ENCODE measurements at places on chromosomes 7 and 10. TPM values are rescaled to one million over a fixed set of nuclear protein-coding genes. Genes with fewer than 3 reads are reported as not detected.

The OR9A4 gene
- total RNA-seq: 0.31 TPM

The ZNF488 gene
- 1.0 TPM for total RNA-seq

The SPDYE9 gene
- not detected for total RNA-seq

The NACAD gene
- 11.7 TPM for total RNA-seq

The TRPV6 gene
- 5.7 TPM for total RNA-seq

The STEAP1B gene
- 1.2 TPM for total RNA-seq

The DNAJB6 gene
- 117 TPM for total RNA-seq

The LIPM gene
- not detected for total RNA-seq

The CNPY1 gene
- not detected for total RNA-seq

The FAM25G gene
- not detected for total RNA-seq

The ACSL5 gene
- 0.33 TPM for total RNA-seq

The UCMA gene
- total RNA-seq: not detected

The VWDE gene
- 5.8 TPM for total RNA-seq

The TAS2R41 gene
- not detected for total RNA-seq

The RTKN2 gene
- 13.2 TPM for total RNA-seq

- peak; percentile 11 for DNase-seq
Observed at GRCh38 chr10:91909117-91909677, at the start of gene FGFBP3. Gene FGFBP3 (minus strand): TSS chr10:91909486. CDS start chr10:91908969, 517 bp downstream.

GRCh38 chr10:49605939-49606509 lies 4.1 kb upstream of the SLC18A3 start:
- DNase-seq: no peak

DNA sequence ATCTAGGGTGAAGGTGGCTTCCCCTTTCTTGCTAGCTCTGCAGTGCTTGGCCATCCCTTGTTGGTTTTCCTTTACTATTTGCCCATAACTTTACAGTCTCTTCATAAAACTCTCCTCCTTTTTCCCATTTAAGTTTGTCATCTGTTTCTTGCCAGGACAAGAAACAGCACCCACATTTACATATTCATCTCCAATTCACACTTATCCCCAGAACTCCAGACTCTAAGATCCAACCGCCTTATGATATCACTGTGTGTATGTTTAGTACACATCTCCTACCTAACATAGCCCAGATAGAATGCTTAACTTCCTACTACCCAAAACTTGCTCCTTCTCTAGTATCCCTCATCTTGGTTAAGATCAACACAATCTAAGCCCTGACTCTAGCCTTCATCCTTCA lies 622.2 kb downstream of the KCNMA1 start:
- no peak for DNase-seq

- no peak for DNase-seq
Observed at GRCh38 chr10:48769706-48770435, 85.2 kb downstream of the WDFY4 start.

- DNase-seq: no peak
Observed at GRCh38 chr10:91804126-91804510, 5.9 kb downstream of the TNKS2 start.

DNA sequence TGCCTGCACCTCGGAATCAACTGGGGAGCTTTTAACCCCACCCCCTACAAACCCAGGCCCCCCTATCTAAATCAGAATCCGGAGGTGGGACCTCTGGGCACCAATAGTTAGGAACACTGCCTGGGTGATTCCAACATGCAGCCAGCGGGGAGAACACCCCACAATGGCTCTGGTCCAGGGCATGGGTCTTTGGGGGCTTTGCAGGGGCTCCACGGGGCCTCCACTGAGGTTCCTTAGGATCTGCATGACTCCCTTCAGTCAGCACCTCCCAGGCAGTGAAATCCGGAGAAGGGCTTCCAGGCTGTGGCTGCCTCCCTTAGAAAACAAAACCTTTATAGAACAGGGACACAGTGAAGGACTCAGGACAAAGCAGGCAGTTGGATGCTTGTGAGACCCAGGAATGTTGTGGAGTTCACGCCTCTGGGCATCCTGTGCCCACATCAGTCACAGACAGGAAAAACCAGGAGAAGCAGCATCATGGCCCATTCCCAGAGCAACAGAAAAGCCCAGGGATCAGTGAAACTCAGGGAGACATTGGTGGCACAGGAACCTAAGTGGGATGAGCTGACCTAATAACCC lies 16.5 kb upstream of the AOC1 start:
- DNase-seq: no peak

DNA sequence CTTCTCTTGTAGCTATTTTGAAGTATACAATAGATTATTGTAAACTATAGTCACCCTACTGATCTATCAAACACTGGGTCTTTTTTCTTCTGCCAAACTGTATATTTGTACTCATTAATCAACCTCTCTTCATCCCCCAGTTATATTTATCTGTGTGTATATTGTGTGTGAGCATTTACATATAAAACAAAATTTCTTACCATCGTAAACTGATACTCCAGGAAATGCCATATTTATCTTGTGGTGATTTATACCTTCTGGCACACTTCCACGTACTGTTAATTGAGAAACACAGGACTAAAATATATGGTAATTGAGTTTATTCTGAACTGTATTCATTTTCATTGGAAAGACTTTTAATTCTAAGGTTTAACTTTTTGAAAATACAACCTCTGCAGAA lies 18.9 kb downstream of the ANLN start:
- no peak for DNase-seq

DNA sequence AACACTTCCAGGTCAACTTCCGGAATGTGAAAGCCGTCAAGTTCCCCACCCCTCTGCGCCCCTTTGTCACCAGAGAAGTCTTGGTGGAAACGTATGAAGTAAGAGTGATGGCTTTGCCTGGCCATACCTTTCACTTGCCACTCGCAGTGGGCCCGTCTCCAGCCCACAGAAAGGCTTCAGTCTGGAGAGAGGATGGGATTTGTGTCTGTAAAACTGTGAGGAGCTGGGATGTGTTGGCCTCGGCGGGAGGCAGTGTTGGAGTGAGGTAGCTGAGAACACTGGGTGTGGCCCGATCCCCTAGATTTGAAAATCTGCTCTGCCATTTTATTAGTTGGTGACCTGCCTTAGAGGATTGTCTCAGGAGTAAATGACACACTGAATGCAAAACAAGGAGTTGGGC lies 6.4 kb downstream of the ADCK2 start:
- no peak for DNase-seq

GRCh38 chr10:123515661-123516060 lies 150.5 kb upstream of the GPR26 start:
- no peak for DNase-seq

GRCh38 chr10:132478341-132479023 lies 59.1 kb upstream of the INPP5A start:
- DNase-seq: no peak

GRCh38 chr10:104521901-104522694 lies 119.0 kb upstream of the SORCS3 start:
- no peak for DNase-seq

- no peak for DNase-seq
Observed at GRCh38 chr10:4070921-4071660, 286.1 kb upstream of the KLF6 start.

GRCh38 chr7:45695249-45695995 lies 121.3 kb downstream of the ADCY1 start:
- DNase-seq: no peak

DNA sequence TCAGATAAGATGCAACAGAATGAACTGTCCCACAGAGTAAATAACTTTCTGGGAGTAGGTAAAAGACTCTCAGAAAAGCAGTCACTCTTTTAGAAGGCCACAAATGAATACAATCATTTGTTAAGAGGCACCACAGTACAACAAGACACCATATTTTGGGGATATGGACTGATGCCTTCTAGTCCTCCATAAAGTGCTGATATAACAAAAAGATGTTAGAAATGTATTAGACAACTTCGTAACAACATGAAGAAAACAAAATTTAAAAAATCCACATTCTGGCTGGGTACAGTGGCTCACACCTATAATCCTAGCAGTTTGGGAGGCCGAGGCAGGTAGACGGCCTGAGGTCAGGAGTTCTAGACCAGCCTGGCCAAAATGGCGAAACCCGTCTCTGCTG lies 111.3 kb downstream of the HIPK2 start:
- DNase-seq: no peak

DNA sequence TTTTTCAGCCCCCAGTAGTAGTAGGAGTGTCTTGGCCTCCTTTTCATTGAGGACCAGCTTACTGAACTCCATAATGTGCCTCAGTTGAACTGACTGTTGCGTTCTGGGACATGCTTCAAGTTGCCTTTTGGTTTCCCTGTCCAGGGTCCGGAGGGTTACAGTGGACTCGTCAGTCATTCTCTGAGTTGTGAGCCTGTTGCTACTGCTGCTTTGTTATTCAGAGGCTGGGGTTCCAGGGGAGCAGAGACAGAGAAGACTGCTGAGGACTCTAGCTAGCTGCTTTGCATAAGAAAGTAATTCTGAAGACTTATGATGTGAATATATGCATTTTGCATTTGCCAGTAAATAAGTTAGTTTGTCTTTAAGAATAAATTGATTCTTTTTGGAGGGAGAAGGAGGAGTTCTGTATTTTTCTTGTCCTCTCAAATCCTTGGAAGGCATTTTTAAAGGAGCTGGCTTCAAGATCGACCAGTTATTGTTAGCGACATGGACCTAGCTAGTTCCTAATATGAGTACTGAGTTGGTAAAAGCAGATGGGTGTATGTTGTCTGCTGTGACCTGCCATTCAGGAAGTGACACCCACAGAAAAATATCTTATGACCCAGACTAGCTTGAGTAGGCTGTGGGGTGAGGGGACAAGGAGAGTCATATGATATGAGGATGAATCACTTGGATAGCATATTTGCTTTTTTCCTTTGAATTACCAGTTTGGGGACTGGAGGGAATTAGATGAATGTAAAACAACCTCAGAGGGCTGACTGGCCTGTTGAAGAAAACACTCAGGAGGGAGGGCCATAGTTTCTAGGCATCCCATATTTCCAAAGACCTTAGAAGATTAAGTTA lies 8.3 kb downstream of the PI4K2A start:
- no peak for DNase-seq

DNA sequence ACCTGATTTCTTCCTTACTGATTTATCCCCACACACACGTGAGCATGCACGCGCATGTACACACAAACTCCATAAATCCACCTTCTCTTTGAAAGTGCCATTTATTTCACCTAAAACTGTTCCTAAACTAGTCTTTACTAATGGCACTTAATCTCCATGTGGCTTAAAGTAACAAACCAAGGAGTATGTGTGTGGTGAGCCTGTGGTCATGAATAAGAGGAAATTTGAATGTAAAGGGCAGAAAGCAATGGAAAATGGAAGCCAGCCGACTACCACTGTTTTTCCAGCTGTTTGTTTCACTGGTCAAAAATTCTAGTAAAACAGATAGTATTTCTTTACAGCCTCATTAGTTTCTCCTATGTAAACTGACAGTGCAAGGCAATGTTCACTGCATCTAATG lies 23.8 kb downstream of the SEMA3C start:
- no peak for DNase-seq

DNA sequence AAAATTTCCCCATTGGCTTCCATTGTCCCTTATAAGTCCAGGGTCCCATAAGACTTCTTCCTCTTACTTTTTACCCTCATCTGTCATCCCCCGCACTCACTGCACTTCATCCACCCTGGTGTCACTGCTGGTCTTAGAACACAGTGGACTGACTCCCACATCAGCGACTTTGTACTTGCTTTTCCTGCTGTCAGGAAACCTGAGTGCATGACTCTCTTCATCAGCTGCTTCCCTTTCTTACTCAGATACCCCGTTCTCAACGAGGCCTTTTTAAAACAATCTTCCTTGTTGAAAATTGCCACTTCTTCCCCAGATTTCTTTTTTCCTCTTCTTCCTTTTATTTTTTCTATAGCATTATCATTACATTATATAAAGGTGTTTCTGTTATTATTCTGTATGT lies 305.4 kb downstream of the SDK1 start:
- DNase-seq: no peak

GRCh38 chr10:89393898-89394297 lies 1.5 kb downstream of the IFIT1 start:
- DNase-seq: no peak

- no peak for DNase-seq
Observed at GRCh38 chr10:61410353-61411070, 42.7 kb downstream of the TMEM26 start.

DNA sequence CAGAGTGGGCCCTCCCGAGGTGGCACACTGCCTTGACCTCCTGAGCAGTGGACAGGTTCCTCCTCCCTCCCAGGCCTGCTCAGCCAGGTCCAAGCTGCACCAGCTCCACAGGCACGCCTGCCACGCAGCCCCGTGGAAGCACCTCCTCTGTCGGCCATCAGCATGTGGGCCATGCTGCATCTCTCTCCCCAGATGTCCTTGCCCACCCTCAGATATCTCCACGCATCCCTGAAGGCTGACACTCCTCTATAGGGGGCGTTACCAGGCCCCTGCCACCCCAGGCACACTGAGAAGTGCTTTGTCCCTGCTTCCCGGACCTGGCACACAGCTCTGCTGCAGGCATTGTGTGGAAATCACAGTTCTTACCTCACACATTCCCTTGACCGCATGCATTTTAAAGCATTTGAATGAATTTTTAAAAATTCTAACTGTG lies 598.5 kb downstream of the SDK1 start:
- DNase-seq: no peak
